Chondrocyte (in vitro differentiated cells): ENCODE measurements at places on chromosomes 7 and 10.
A peak's percentile ranks its signal among the peaks of the same experiment; 100 is the strongest.

DNA sequence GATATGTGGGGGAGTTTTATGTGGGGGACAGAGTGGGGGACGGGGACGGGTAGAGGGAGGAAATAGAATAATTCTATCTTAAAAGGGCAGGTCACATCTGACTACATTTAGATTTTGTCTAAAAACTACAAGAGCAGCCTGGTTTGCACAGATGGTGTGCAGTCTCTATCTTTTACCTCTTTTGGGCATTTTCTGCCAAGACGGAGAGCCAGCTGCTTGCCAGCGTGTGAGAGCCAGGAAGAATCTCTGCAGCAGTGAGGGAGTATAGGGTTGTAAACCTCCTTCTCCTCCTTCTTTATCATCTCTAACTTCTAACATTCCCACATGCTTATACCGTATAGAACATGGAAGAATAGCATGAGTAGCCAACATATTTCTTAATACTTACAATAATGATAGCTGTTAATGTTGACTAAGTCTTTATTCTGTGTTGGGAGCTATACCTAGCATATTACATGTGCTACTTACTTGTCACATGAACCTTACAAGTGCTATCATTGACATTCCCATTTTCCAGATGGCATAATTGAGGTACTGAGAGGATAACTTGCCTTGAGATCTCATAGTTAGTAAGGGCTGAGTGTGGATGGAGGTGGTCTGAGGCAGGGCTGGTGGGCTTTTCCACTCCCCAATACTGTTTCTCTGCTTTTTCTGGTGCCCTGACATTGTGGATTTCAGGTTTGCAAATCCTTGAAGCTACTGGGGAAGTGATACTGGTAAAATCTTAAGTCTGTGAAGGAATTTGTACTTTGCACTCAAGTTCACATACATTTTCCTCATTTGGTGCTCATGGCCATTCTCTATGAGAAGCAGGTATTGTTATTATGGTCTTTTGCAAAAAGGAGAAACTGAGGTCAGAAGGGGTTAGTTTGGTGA, 1.1 kb downstream of the ENTPD1 start:
- no peak for DNase-seq

GRCh38 chr7:756231-756927, 29.3 kb upstream of the PRKAR1B start:
- DNase-seq, result peak; percentile 58

GRCh38 chr10:97514344-97514743, 15.6 kb downstream of the UBTD1 start:
- DNase-seq, result no peak

DNA sequence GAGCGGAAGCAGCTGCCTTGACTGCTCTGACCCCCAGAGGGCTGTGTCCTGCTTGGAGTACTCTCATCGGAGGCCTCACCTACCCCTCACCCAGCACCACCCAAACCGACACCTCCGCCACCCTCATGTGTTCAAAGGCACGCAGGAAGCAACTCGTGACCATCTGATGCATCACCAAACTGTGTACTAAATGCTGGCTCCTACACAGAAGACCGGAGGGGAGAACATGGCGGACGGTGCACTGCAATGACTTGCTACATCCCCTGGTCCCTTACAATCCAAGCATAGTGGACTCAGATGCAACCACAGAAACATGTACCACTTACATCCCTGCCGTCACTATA, 3.4 kb downstream of the PDAP1 start:
- no peak for DNase-seq

DNA sequence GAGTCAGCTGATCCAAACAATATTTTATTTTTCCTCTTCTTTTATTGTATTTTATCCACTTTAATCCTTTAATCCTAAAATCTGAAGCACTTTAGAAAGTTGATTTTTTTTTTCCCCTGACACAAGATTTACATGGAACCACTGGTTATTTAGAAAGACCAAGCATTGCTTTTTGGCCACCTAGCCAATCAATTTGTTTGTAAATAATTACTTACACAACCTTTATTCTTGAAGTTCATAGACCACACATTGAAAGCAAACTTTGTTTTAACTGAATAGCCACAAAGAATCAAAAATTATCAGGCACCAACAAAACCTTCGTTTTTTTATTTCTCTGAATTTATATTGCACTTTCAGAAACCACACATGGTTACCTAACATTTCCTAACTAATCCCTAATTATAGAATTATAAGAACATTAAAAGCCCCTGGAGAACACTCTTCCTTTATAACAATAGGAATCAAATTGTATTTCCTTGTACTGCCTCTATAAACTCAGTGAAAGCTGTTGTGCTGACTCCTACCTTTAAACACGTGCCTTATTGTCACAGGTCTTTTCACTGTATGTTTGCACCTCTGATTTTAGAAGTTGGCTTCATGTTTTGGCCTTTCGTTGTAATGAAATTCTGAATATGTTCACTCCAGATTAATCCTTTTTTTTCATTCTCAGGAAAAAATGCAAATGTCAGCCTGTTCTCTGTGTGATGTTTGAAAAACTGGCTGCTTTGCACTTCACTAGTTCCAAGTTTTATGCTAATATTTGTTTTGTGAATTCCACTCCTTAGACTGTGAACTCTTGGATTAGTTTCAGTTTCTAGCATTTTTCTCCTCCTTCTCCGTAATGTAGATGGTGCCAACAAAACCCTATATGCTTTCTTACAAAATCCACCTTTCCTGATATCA, 1511.9 kb downstream of the REEP3 start:
- DNase-seq, result no peak

- DNase-seq, result no peak
Measured at GRCh38 chr7:70114806-70115205, 516.5 kb downstream of the AUTS2 start.

DNA sequence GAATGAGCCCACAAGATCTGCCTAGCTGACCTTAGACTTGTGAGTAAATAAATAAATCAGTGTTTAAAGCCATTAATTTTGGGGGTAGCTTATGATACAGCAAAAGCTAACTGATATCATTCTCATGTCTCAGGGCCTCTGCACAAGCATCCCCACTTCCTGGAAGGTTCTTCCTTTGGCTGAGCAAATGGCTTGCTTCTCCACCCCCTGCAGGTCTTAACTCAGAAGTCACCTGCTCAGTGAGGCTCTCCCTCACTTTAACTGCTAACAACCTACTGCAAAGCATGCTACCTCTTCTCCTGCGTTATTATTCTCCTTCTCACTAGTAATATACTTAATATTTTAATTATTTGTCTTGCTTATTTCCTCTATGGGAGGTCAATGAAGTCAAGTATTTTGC, 167.3 kb downstream of the TPK1 start:
- no peak for DNase-seq

DNA sequence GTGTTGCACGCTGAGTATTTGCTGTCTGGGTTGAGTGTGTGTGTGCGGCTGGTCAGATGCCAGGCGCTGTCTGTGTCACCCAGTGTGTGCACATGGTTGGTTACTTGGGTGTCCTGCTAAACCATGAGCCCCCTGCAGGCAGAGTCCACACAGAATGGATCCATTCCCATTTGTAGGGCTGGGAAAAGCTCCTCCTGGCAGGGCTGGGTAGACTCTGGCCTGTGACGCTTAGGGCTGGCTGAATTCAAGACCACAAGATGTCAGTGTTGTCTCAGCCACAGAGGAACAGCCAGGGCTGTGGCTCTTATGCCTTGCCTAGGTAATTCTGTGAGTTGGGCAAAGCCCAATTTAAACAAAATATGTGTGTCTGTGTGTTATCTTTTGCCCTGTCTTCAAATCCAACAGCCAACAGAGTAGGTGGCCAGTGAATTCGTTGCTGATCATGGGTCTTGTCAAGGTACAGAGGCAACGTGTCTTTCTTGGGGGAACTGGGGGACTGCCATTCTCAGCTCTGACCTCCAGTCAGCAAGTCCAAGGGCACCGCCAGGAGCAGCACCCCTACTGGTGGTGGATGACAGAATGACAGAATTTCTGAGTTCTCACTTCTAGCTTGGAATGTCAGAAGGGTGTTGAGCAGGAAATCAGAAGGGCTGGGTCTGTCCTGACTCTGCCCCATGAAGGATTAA, 285.1 kb downstream of the CCSER2 start:
- no peak for DNase-seq
